ENCODE measurements at places on chromosomes 2 and 18.

- no peak for DNase-seq
Observed at GRCh38 chr18:9730786-9731185, 22.7 kb downstream of the RAB31 start.

DNA sequence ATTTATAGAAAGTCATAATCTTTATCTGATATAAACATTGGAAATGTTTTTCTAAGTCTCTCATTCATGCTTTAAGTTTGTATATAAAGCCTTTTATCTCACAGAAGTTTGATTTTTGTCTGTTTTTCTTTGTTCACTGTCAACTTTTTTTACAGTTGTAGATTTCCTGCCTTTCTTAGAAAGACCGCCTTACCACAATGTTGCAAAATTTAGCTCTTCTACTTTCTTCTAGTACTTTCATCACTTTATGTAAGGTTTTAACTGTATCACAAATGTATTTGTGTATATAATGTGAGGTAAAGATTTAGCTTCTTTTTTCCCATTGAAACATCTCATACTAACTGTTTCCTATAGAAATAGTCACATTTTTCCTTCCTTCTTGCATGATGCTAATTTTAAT lies 136.1 kb downstream of the DNAH6 start:
- DNase-seq = no peak

- no peak for DNase-seq
Observed at GRCh38 chr2:78115291-78115690, 593.1 kb upstream of the LRRTM4 start.

DNA sequence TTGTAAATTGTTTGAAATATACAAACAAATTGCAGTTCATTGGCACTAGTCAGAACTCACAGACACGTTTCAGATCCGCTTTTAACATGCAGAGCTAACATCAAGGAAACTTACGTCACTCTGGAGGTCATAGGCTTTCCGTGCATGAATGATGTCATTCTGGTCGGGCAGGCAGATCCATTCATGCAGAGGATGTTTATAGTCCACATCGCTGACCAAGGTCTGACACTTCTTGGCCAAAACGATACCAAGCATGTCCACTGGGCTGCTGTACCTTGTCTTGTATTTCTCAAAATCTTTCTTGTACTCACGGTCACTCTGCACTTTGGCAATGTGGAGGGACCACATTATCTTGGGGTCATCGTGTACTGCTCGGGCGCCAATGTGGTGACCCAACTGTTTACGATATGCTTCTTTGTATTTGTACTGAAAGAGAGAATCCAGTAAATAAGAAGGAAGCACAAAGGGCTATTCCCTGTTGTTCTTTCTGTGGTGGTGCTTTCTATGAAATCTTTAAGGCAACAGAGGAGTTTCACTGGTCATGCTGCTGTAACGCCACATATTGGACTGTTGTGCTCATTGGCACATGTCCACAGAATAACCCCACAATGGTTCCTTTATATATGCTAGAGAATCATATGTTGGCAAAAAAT lies 114.8 kb downstream of the NEB start:
- DNase-seq = no peak

- no peak for DNase-seq
Observed at GRCh38 chr2:112150851-112151250, 12.7 kb downstream of the FBLN7 start.

GRCh38 chr18:58178511-58178910 lies 134.5 kb downstream of the NEDD4L start:
- DNase-seq = no peak

DNA sequence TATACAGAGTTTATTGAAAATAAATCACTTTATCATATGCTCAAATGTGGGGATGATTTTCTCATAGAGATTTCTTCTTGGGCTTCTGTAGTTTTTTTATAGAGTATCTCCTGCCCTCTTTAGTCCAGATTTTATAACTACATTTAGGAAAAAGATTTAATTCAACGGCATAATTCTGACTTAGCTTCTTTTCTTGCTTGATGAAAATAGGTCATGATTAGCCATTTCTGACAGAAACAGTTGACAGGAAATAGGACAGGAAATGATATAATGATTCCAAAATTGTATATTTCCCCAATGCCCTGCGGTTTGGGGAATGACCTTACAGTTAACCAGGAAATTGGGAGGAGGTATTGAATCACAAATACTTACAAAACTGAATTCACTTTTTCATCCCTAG lies 1531.9 kb upstream of the ACVR2A start:
- DNase-seq = peak; percentile 14

DNA sequence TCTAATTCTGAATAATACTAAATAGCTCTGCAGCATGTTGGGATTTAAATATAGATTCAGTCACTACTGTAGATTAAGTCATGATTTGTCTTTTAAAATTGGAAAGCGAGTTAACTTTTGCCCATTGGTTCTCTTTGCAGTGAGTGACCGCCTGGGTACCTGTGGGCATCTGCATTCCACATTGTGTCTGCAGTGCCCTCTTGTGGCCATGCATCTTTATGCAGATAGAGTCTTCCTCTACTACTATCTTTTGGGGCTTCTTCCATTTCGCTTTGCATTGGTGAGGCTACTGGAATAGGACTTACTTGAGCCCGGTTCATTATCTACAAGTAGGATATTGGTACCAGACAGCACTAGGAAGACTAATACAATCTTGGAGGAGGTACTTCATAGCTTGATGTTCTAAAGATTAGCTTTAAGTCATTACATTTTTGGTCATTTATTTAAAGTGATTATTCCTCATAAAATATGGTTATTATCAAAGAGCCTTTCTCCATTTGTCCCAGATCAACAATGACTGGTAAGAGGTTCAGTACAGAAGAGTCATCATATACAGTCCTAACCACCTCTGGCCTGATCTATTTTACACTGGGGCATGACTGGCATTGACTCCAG lies 203.0 kb downstream of the SOCS6 start:
- peak; percentile 41 for DNase-seq

GRCh38 chr18:66662632-66663031 lies 58.7 kb upstream of the CDH19 start:
- DNase-seq = no peak

GRCh38 chr2:197266477-197266876 lies 44.1 kb downstream of the ANKRD44 start:
- DNase-seq = no peak

GRCh38 chr2:37376421-37377186 lies 32.2 kb downstream of the QPCT start:
- no peak for DNase-seq

- no peak for DNase-seq
Observed at GRCh38 chr2:239027391-239028252, 179.7 kb downstream of the TWIST2 start.

DNA sequence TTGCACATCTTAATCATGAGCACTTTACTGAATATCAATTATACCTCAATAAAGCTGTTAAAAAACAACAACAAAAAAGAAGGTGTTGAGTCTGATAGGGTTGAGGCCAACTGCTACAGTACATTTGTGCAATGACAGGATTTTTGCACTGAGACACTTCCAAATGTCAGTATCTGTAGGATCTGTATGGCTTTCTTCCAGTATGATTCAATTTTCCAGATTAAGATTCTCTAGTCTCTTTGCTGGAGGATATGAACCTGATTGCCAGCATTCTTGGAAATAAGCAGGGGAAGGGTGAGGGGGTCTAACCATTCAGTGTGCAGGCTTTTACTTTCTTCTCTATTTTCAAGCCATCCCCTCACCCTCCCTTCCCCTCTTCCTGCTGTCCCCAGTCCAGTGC lies 85.1 kb downstream of the SEMA4F start:
- DNase-seq = no peak

Measured in NCI-H345 (cell line).